Tibial artery (tissue), 4 donors: ENCODE measurements at places on chromosomes 11 and 22.

DNA sequence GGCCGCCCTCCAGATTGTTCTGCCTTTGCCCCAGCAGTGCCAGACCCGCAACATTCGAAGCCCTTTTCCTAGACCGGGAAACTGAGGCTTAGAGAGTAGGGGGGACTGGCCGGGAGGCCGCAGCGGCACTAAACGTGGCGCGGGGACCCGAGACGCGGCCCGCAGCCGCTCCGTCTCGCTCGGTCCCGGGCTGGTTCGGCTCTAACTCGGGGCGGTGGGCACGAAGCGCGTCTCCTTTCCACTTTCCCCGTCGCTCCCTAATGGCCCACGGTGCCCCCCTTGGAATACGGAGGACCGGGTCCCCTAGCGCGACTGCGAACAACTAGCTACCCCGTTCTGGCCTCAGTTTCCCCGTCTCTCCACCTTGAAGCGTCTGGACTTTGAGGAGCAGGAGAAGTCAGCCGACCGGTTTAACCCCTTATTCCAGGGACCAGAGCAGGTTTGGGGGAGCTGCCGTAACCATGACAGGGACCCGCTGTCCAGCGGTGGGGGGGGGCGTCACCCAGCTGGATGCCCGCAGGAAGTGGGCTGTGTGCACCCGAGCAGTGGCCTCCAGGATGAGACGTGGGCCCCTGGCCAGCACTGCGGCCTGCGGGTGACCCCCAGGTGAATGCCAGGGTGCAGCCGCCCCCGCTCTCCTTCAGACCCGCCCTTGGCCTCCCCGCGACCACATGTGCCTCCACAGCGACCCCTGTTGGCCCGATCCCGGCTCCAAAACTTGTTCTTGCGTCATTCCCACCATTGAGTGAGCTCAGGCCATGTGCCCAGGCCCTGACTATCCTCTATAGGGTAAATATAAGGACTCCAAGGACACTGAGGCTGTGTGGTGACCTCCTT, 1.1 kb downstream of the CDC42EP1 start:
- DNase-seq: peak; percentile 95

- DNase-seq: no peak
Observed at GRCh38 chr11:58763120-58763490, 31.4 kb upstream of the GLYAT start.

GRCh38 chr11:65059959-65060824, 1.8 kb upstream of the NAALADL1 start:
- DNase-seq: no peak

DNA sequence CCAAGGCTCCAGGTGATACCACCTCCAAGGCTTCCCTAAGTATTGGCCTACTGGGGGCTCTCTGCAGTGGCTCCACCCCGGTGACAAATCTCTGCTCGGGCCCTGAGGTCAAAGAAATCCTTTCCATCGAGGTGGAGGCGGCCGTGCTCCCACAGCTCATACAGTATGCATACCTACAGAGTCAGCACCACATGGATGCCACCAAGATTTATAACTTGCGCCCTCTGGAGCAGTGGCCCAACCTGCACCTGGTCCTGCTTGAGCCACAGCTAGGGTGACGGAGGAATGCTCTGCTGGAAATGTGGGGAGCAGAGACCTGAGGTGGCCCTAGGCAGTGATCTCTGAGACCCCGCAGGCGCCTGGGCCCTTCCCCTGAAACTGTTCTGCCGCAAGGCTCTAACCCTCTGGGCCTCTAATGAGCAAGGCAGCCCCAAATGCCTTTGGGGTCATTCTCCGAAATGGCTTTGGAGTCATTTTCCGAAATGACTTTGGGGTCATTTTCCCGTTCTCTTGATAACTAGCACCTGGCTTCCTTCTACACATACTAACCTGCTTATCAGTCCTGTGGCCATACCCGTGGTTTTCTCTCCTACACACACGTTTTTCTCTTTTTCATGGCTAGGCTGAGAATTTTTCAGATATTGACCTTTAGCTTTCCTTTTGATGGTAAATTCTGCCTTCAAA, 33.9 kb downstream of the TMEM45B start:
- DNase-seq: no peak

GRCh38 chr11:66277471-66278362, at the start of gene CNIH2:
Gene CNIH2, plus strand, starts transcription at chr11:66278175. Its CDS starts 282 bp downstream, at chr11:66278457.
- DNase-seq: no peak

GRCh38 chr22:28428271-28428670, 251.4 kb downstream of the TTC28 start:
- DNase-seq: no peak
